Mesothelial cell of epicardium (in vitro differentiated cells): ENCODE measurements at places on chromosomes 13 and 19.

DNA sequence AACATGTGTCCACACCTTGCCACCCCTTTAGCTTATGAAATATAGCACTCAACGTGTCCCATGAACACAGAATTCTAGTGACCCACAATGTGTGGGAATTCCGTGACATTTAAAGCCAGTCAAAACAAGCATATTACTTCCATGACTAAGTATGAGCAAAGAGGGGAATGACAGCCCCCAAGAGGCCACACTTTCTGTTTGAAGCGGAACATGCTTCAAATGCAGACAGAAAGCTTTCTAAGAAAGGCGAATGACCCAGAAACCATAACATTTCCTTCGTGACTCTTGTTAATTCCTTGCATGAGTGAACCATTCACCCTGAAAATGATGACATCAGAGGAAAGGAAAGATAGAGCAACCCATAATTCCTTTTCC is 122.0 kb upstream of the FNDC3A start:
- DNase-seq = no peak

GRCh38 chr19:28067882-28068281 is 1145.1 kb downstream of the UQCRFS1 start:
- DNase-seq = no peak

DNA sequence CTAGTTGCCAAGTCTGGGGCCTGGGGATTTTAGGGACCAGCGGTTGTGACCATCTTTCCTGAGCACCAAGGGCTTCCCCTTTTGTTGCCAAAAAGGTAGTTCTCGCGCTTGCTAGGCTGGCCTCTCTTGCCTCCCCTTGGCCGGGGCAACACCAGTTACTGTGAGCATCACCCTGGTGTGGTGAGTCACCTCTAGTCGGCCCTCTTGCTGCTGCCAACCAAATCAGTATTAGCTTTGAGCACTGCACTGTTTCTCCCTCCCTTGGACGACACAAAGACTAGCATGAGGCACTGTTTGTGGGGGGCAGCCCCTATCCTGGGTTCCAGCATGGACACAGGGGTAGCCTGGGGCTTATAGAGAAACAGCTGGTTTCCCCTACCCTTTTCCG is 6.9 kb downstream of the SYDE1 start:
- no peak for DNase-seq

DNA sequence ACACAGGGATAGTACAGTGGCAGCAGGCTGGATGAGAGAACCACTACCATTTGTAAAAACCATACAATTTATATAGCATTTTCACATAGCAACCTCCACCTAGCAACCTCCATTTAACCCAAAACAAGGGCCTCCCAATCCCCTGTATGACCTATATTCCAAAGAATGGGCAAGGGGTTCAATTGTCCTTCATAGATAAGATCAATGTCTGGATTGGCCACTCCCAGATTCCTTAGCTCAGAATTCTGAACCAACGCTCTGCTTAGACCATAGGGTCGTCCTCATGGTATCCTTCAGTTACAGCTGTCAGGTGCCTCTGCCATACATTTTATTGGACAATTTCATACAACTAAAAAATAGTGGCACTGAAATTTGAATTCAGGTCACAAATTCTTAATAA is 166.2 kb downstream of the KCTD12 start:
- no peak for DNase-seq

- no peak for DNase-seq
Observed at GRCh38 chr13:32022311-32022710, 9.3 kb upstream of the FRY start.

GRCh38 chr13:38045278-38046048 is 175.9 kb upstream of the TRPC4 start:
- DNase-seq = no peak

DNA sequence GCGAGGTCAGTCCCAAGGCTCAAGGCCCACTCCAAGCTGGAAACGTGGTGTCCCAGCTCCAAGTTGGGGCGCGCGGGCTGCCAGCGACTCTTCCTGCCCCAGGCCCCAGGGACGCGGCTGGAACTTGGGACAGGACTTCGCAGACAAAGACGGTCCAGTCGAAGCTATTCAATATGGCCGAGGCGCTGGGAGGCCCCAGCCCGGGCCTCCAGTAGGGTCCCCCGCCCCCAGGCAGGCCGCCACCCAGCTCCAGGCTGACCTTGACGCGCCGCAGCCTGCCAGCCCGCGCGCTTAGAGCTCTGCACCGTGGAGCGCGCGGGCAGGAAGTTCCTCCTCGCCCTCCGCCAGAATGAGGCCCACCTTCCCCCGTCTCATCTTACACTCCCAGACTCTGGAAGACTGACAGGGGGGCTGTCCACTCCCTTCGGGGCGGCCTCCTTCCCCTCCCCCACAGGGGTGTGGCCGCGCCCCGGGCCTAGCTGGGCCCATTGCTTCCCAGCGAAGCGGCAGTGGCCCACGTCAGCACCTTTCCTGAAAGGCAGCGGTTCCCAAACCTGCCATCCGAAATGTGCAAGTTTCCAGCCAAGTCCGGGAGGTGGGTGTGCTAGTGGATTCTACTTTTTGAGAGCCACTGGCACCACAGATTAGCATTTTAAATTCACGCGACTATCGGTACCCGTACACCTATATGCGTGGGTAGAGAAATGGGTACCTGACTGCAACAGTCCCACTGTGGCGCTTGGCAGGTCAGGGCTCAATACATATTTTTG is at the start of gene CCDC8:
Gene CCDC8 (minus strand): TSS at position 303 of the 770 bp plus-strand sequence. CDS start 754 bp downstream, outside the sequence.
- DNase-seq = peak; percentile 86

- DNase-seq = no peak
Observed at GRCh38 chr13:34667286-34668218, 274.5 kb upstream of the NBEA start.

DNA sequence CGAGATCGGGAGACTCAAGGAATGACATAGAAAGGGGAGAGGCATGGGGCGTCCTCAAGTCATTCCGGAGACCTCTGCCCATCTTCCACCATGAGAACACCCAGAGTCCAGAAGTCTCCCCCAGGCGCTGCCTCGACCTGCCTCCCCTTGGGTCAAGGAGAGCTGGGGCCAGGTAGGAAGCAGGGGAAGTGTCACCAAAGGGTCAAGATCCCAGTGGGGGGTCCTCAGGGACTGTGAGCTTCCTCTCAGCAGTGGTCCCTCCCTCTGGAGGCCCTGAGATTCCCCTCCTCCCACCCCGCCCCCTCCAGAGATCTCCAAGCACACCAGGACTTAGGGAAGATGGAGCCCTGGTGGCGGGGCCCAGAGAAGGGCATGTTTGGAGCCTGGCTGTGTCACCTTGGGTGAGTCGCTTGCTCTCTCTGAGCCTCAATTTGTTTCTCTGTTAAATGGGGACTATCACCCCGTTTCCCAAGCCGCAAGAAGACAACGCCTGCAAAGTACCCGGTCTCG is 919 bp downstream of the DACT3 start:
- no peak for DNase-seq

DNA sequence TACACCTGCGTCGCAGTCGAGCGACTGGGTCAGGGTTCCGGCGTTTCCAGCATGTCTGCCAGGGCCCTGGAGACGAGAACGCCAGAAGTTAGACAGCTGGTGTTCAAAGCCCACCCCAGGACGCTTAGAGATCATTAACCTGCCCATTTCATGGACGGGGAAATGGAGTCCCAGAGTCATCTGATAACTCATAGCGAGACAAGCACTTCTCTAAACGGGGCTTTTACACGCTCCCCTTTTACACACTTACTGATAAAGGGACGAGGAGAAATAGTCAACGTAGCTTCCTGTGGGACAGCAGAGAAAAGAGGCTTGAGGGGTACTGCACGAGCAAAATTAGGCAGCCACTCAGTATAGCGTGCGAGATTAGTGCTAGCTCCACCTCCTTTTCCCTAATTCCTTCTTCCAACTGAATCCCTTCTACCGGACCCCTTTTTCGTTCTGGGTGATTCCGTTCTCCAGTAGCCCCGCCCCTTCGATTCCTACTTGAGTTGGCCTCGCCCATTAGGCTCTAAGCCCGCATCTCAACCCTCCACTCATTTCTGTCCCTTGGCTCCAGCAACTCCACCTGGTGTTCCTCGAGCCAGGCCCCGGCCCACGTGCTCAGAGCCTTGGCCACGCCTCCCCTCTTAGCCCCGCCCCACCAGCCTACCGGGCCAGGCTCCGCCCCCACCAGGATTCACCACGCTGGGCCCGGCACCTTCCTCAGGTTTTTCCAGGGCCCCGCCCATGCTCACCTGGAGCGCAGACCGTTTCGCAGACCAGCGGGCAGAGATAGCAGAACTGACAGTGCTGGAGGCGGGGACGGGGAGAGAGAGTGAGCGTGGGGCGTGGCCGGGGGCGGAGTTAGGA is 3.7 kb downstream of the HRC start:
- DNase-seq = peak; percentile 74

DNA sequence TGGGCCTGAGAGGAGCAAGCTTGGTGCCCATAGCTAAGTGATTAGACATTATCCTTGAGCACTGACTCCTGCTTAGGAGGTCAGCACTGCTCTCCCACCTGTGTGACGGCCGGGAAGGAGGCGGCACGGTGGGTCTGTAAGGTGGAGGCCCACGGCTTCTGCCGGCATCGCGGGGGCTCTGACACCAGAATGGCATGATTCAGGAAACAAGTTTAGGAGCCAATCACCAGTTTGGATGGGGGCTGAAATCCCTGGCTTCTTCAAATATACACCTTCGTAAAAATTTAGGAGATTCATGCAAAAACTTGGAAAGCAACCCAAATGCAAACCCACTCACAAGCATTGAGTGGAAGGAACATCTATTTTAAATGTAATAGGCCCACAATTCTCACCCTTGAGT is 307.3 kb upstream of the TSHZ3 start:
- DNase-seq = no peak

GRCh38 chr13:39597838-39598237 is 5.2 kb downstream of the LHFPL6 start:
- no peak for DNase-seq

DNA sequence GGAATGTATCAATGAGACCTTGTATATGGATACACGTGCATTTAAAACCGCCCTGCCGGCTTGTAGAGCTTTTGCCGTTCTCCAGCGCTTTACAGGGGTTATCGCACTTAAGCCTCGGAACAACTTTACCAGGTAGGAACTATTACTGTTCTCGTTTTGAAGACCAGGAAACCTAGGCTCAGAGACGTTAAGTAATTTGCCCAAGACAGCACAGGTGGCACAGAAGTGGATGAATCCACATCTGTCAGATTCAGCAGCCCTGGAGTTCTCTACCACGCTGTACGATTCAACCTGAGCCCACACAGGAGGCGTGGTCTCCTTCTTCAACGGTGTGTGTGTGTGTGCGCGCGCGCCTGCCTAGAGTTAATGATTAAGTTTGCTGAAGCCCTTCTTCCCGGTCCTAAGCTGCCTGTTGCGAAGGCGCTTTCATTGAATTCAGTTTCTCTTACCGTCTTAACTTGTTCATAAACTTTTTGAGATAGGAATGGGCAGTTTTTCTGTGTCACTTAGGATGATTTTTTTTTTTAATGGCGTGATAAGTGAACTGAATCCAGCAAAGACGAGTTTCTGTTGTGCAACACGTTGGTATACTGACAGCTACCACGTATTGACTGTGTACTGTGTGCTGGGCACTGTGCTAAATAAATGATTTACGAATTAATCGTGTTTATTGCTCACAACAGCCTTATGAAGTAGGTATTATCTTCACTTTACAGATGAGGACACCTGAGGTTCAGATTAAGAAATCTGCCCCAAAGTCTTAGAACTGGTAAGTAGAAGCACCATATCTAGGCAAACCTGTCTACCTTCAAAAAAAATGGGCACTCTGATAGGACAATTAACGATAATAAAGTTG is 67.4 kb downstream of the KCNRG start:
- peak; percentile 53 for DNase-seq
